ENCODE measurements at places on chromosomes 11 and 22. TPM values are rescaled to one million over a fixed set of nuclear protein-coding genes. Genes with fewer than 3 reads are reported as not detected.
A peak's percentile ranks its signal among the peaks of the same experiment; 100 is the strongest.

DNA sequence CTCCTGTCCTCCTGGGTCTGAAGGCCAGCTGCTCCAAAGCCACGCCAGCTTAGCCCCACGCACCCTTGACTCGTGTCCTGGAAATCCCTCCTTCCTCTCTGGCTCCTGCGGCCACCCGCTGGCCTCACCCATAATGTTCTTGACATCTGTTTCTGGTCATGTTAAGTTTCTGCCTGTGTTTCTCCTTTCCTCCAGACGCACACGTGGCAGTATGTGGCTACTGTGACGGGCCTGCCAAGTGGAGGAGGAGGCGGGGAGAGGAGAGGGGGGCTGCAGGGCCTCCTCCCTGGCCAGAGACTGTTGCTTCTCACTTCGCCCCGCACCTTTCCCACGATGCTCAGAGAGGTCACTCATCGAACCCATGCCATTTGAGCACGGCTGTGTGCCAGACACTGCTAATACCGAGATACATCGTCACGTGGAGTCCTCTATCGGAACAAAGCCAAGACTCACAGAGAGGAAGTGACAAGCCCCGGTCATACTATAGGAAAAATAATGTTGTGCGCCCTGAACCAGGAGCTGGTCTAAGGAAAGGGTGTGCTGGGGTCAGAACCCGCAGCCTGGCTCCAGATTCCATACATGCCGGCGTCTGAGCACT lies 11.5 kb downstream of the C1QTNF6 start:
- DNase-seq = peak; percentile 17

DNA sequence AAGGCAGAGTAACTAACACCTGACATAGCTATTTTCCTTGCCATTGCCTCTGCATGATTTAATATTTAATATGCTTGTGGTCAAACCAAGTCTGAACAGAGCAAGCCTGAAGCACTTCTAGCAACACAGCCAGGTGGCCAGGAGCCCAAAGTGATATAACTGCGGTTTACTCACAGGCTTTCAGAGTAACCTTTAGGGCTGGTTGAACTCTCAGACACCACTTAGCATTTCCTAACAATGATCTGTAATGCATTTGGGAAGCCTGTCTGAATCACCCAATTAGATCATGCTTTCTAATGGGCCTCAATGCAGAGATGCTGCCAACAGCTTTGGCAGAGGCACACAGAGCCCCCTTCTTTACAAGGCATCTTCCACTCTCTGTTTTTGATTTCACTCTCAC lies 96.1 kb downstream of the FDX1 start:
- DNase-seq = no peak

DNA sequence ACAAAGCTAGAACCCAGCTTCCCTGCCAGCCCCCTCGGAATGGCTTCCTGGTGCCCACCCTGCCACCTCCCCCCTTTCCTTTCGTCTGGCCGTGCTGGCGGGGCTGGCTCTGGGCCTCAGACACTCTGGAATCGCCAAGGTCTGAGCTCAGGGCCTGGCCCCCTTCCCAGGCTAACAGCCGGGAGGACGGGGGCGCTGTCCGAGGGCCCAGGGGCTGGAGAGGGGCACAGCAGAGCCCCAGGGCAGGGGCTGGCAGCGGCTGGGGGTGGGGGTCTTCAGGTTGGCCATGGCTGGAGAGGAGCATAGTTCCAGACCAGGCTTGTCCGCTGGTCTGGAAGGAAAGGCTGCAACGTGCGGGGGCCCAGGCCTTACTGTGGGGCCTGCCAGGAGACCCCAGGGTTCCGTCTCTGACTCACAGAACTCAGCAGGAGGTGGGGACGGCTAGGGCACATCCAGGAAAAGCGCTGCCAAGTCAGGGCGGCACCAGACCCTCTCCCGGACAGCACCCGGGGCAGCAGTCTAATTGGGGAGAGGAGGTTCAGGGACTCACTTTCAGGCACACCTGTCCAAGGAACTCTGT lies 861 bp upstream of the LTBP3 start:
- DNase-seq = no peak

GRCh38 chr11:64048042-64048854 lies 12.5 kb downstream of the FLRT1 start:
- no peak for DNase-seq

- no peak for DNase-seq
Observed at GRCh38 chr11:26043665-26044064, 288.3 kb upstream of the ANO3 start.

- DNase-seq = peak; percentile 66
Observed at GRCh38 chr22:35540595-35541253, at the start of gene RASD2. RASD2 (plus strand) TSS chr22:35540831; CDS start chr22:35546810, 5,979 bp downstream.

- peak; percentile 27 for DNase-seq
Observed at GRCh38 chr11:46112961-46113607, 8.2 kb downstream of the PHF21A start.

The RAB1B gene
- 147 TPM for total RNA-seq

The C11orf71 gene
- total RNA-seq = 5.5 TPM

The RAB30 gene
- 11.4 TPM for total RNA-seq
